GM13977 (cell line): ENCODE measurements at places on chromosomes 12 and 14.
A peak's percentile ranks its signal among the peaks of the same experiment; 100 is the strongest.

DNA sequence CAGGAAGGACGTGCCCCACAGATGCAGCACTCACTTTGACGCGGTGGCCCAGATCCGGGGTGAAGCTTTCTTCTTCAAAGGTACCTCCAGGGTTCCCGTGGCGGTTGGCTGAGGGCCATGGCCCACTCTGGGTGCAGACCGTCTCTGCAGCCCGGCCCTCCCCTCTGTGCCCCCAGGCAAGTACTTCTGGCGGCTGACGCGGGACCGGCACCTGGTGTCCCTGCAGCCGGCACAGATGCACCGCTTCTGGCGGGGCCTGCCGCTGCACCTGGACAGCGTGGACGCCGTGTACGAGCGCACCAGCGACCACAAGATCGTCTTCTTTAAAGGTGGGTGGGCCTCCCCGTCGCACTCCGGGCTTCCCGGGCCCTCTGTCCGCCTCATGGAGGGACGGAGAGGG lies 16.9 kb downstream of the MMP17 start:
- no peak for DNase-seq

DNA sequence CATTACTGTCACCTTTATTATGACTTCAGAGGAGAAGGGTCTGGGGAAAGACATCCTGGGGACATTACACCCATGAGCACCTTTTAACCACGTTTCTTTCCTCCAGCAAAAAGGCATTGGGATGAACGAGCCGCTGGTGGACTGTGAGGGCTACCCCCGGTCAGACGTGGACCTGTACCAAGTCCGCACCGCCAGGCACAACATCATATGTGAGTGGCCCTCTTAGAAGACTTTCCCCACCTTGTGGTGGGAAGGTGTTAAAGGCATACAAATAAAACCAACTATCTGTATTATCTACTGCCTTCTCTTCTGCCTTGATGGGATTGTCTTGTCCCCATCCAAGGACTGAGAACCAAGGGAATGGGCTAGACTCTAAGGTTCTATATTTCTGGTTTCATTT lies 6.0 kb downstream of the PSMD9 start:
- DNase-seq = no peak

- no peak for DNase-seq
Measured at GRCh38 chr12:91922139-91922538, 223.5 kb downstream of the BTG1 start.

DNA sequence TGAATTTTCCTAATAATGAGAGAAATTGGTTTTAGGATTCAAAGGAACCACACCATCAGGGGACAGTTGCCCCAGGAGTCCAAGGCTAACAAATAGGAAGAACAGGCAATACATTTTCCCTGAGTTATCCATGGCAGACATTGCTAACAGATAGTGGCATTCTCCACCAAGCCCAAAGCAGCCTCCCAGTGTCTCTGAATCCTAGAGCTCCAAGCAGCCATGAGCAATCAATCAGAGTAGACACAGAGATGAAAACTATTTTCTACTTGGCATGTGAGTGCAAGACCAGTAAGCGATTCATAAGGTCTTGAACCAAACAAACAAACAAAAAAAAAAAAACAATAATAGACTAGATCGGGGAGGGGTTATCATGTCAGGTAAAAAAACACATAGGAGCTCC lies 515.7 kb downstream of the MED13L start:
- DNase-seq = no peak

DNA sequence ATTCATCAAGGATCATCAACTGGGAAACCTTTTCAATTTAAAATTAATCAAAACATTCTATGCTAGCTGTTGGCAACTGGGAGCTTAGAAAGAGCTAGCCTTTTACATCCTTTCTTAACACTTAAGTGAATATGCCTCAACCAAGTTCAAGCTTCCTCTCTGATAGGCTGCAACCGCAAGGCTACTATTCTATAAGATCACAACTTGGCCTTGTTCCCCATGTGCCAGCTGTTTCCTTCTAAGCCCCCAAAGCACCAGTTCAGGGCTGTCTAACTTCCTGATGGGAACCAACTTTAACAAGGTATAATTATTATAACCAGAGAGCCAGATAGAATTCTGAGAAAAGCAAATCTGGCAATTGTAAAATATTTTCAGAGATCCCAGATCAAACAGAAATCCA lies 37.0 kb downstream of the KCNC2 start:
- DNase-seq = no peak

DNA sequence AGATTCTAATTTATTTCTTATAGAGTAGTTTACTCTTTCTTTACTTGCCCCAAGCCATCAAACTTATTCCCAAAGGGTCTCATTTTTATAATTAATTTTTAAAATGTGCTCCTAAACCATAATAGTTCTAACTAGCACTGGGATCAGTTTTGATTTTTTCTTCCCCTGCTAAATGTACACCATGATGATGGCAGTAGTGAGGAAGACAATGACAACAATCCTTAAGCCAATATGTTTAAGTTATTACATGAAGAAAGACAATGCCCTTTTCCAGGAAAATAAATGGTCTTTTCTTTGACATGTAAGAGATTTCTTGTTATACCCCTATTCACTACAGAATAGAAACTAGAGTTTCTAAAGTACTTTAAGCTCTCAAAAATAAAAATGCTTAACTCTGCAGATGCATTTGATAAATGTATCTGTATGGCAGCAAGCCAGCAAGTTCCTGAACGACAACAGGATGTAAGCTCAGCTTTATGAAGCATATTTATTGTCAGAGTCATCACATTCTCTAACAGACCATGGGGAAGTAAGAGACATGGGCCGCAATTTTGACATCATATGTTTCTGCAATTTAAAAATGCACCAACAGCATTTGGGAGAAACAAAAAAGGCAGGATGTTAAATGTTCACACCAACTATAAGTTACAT lies 36.0 kb upstream of the SNX6 start:
- no peak for DNase-seq

- DNase-seq = no peak
Measured at GRCh38 chr14:55581342-55581771, 1.4 kb downstream of the KTN1 start.

DNA sequence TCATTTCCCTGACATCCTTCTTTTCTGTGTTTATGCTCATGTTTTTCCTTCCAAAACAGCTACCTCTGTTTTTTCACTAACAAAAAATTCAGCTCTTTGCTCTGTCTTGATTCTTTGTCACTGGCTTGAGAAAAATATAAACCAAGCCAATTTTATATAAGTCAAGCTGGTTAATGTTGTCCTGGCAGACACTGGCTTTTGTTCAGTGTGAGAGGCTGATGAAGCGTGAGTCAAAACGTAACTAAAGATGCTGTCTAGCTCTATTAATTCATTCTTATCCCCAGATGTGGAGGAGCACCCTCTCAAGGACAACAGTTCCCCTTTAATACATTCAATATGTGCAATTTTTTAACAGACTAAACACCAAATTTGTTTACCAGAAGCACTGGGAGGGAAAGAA lies 15.8 kb downstream of the TSPAN8 start:
- DNase-seq = no peak

DNA sequence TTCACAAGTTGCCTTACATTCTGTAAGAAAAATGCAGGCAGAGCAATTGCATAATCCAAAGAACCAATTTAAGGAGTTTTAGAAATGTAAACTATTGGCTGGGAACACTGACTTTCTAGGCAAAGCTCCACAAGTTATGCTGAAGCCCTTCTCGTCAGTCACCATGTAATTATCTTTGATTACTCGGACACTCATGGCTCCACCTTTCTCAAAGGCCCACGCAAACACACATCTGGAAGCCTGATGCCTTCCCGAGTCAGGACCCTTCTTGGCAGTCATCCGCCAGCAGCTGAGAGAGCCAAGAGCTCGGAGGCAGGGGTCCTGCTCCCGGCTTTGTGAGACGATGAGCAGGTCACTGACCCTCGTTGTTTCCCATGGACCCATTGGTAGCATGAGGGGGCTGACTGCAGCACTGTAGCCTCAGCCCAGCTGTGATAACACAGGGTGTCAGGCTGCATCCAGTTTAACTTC lies 202.2 kb downstream of the TMEM132D start:
- no peak for DNase-seq

DNA sequence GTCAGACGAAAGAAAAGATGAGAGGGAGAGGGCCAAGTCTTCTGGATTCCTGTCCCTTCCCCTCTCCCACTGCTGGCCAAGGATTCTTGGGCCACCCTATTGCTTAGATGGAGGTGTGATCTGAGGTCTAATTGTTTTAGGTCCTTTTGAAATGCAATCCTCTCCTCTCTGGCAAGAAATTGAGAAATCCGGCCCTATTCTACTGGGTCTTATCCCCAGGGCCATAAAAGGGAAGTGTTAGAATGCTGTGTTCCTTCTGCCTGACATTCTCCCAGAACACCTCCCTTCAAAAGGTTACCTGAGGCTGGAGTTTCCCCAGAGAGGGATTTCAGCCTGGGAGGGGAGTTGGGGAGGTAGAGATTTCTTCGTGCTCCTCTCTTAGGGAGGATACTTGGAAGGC lies 4.4 kb downstream of the WNT5B start:
- DNase-seq = no peak

DNA sequence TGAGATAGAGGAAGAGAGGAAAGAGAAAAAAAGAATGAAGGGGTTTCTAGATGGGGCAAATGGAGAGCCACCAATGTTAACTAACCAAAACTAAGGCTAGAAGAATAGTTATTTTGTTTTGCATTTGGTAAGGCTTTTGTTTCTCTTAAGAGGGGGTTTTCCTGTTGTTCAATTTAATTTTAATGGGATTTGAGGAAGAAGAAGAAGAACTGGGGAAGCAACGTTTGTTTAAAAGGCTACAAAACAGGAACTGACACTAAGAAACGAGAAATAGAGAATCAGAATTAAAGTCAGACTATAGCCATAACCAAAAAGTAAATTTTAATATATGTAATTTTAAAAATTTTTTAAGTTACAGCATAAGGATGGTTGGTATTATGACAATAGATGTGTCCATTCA lies 13.7 kb downstream of the TXNDC16 start:
- DNase-seq = no peak

- DNase-seq = no peak
Measured at GRCh38 chr12:3313066-3313465, 177.9 kb upstream of the PRMT8 start.

GRCh38 chr14:81436296-81437138 lies 36.4 kb upstream of the STON2 start:
- DNase-seq = peak; percentile 83

DNA sequence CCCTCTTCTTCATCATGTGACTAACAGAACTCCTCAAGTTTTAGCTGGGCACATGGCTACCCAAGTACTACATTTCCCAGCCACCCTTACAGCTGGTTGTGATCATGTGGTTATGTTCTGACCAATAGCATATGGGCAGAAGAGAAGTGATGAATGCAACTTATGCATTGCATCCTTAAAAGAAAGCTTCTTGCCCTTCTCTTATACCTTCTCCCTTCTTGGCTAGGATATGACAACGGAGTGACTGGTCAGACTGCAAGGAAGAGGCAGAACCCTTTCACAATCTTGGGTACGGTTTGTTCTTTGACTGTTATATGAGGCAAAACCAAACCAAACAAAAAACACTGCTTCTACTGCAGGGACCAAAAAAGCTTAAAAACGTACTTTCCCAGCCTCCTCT lies 66.5 kb upstream of the MAX start:
- peak; percentile 28 for DNase-seq

DNA sequence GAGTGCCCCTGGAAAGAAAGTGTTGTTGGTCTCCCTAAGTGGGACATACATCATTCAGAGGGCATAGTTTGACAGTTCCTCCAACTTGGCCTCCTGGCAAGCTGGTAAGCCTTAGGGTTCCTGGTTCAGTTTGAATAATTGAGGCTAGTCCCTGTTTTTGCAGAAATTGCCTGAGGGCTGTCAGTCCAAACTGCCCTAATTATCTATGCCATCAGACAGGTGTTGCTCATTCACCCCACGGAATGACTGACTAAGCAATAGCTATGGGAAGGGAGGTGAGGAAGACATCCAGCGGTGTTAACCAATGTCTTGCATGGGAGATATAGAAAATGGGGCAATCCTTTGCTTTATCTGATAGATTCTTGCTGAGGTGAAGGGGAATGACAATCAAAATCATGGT lies 37.6 kb downstream of the SPTSSA start:
- no peak for DNase-seq

- DNase-seq = no peak
Measured at GRCh38 chr12:55746174-55746912, 3.4 kb downstream of the GDF11 start.

DNA sequence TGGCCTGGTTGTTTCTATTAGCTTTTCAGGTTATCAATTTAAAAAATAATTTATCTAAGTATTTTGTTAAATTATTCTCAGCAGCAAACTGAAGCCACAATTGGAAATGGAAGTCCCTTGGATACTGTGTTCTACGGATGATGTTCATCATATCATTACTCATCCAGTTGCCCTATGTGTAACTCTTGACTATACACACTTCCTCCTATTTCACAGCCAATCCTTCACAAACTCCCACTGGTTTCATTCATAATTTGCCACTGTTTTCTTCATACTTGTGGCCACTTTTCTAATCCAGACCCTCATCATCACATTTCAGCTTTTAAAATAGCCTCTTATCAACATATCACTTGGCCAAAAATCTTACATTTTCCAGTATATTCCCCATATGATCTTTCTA lies 84.0 kb downstream of the CATSPERB start:
- no peak for DNase-seq

- DNase-seq = no peak
Measured at GRCh38 chr14:103199124-103199523, 75.9 kb downstream of the TNFAIP2 start.

GRCh38 chr14:73553845-73554244 lies 4.9 kb downstream of the HEATR4 start:
- no peak for DNase-seq

- peak; percentile 80 for DNase-seq
Measured at GRCh38 chr14:24411443-24412389, 12.9 kb downstream of the NYNRIN start.

GRCh38 chr12:40907115-40907527 lies 214.9 kb downstream of the CNTN1 start:
- DNase-seq = peak; percentile 37

DNA sequence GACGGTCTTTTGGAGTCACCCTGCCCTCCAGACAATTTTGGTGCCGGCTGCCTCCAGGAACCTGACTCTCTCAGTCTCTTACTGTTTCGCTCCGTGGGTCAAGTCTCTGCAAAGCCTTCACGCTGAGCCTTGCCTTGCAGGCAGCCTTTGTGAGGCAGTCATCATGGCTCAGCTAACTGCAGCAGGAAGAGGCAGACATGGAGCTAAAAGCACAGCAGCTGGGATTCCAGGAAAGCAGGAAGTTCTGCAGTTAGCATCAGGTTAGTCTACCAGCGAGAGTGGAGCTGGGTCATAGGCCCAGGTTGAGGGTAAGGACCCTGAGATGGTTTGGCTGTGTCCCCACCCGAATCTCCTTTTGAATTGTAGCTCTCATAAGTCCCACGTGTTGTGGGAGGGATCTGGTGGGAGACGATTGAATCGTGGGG lies 305.4 kb downstream of the PCNX1 start:
- DNase-seq = no peak

- no peak for DNase-seq
Measured at GRCh38 chr14:21090194-21090939, 8.1 kb downstream of the ZNF219 start.

DNA sequence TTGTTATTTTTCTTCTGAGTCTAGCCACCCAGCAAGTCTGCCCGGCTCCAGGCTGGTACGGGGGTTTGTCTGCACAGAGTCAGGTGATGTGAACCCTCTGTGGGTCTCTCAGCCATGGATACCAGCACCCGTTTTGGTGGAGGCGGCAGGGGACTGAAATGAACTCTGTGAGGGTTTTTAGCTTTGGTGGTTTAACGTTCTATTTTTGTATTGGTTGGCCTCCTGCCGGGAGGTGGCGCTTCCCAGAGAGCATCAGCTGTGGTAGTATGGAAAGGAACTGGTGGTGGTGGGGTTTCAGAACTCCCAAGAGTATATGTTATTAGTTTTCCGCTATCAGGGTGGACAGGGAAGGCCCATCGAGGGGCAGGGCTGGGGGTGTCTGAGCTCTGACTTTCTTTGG lies 5.3 kb upstream of the SERPINA4 start:
- DNase-seq = no peak
